ENCODE measurements at places on chromosomes 1 and 21.
A peak's percentile ranks its signal among the peaks of the same experiment; 100 is the strongest.

DNA sequence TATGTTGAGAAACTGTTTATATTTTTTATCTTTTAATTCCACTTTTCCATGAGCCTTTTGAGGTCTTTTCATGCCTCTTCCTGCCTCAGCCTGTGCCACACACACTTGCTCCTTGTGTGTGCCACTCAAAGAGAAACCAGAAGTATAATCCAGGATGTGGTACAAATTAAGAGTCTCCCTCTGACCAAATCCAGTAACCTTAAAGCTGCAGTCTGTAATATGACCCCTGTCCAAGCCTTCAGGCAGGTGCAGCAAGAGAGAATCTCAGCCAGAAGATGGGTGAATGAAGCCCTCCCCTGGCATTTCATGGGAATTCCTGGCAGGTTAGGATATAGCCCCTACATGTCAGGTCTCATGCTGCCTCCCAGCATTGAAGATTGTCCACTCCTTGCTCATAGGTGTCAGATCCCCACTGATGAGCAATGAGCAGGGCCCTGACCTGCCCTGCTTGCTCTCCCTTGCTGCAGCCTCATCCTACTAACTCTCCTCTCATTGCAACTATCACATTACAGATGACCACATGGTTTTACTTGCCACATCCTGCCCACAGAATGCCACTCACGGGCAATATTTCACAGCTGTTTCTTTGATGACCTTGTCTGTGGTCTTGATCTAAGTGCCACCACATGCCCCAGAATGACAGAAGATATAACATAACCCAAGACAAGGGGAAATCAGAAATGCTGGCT lies 169.3 kb downstream of the SEC16B start:
- DNase-seq, result no peak

DNA sequence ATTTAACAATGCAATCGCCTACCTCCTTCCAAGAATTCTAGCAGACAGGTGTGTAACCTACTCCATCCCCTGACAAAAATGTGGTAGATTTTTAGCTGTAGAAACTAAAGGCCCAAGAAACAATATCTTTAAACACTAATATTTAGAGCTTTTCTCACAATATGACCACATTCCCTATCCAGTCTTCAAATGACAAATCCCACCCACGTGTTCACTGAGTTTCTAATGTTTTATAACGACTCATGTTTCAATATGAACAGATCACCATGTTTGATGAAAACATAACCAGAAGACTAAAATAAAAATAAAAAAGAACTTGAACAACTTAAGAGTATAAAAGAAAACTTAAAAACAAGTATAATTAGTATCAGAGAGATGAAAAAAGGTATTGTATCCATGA lies 24.6 kb downstream of the RSBN1 start:
- DNase-seq, result no peak

- no peak for DNase-seq
These were observed 373.8 kb downstream of the TGFB2 start for GRCh38 chr1:218718977-218719376.

DNA sequence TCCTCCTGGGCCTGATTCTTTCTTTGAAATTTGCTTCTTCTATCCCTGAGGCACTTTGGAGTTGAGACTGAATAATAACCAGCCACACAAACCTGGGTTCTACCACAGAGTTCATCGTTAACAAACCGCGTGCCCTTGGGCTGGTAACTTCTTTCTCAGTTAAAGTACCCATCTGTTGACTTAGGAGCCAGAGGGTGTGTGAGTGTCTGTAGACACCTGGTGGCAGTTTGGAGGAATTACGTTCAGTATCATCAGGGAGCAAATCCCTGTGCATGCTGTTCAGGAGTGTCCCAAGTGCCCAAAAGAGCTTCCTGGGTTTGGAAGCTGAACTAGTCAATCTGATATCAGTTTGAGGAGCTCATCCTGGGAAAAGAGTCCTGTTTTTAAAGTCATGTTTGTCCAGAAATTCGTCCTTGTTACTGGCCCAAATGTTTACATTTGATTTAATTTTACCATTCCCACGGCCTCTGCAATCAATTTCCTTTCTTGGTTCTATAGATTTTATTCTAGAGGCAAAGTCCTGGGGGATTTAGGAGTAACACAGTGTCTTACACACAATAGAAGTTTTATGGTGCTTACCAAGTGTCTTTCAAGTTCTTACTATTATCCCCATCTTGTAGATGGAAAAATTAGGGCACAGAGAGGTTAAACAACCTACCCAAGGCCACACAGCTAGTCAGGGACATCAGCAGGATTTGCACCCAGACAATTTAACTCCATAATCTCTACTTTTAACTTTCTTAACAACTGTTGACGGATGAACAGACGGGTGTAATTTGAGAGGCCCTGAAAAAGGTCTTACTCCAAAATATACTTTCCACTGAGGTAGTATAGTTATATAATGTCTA lies 26.7 kb upstream of the RPTN start:
- DNase-seq, result peak; percentile 54

GRCh38 chr1:65230731-65231481 lies 78.4 kb upstream of the DNAJC6 start:
- DNase-seq, result no peak

DNA sequence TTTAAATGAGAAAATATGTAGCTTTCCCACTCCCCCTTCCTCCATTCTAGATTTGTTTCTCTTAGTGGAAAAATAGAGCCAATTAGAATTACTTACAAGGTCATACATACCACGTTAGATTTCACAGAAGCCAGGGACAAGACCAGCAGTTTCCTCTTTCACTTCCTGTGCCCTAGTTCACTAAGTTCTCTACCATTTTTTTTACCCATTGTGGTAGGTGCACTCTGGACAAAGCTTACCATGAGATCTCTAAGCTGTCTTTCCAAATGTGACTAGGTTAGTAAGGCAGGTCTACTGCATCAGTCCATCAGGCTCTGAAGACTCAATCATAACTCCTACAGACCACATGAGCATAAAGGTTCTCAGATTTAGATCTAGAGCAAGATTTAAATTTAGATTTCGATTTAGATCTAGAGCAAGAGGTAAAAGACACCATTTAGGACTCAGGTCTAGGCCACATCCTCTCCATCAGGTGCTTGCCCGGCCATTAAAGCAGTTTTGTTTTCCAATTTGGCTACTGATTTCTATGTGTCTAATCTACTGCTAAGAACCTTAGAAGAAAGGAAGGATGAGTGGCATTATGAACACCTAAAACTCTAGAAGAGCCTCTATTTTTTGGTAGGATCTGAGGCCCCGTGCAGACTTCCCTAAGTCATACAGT lies 235.3 kb downstream of the FAF1 start:
- DNase-seq, result no peak

- DNase-seq, result peak; percentile 25
These were observed 37.4 kb downstream of the VANGL1 start for GRCh38 chr1:115679141-115679611.

- DNase-seq, result no peak
These were observed 4.1 kb upstream of the AHCYL1 start for GRCh38 chr1:109980324-109981003.

- no peak for DNase-seq
These were observed 34.4 kb downstream of the WLS start for GRCh38 chr1:68197891-68198290.

DNA sequence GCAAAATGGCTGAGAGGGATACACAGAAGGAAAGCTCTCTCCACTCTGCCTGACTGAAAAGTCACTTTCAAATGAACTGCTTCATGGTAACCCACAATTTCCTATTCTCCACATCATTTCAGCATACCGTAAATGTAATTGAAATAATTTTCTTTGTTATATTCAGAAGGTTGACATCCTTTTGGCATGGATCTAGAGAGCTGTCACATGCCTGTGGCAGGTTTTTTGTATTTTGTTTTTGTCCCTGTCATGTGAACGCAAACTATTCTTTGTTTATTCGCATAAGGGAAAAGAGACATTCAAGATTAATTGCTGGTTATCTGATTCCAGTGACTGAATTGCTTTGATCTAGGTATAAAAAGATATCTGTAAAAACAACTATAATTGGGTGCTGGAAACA lies 1808.1 kb downstream of the NCAM2 start:
- DNase-seq, result no peak

GRCh38 chr1:165052936-165053335 lies 303.6 kb downstream of the LMX1A start:
- no peak for DNase-seq

- DNase-seq, result no peak
These were observed 9.5 kb downstream of the EYA3 start for GRCh38 chr1:28078680-28079626.

- no peak for DNase-seq
These were observed 25.4 kb upstream of the PARP1 start for GRCh38 chr1:226433341-226433720.

- no peak for DNase-seq
These were observed 29.0 kb downstream of the ETS2 start for GRCh38 chr21:38834725-38835124.

- DNase-seq, result no peak
These were observed 18.2 kb downstream of the ZNF362 start for GRCh38 chr1:33274446-33274845.

- no peak for DNase-seq
These were observed 200.6 kb downstream of the ADGRL2 start for GRCh38 chr1:82001345-82001744.

DNA sequence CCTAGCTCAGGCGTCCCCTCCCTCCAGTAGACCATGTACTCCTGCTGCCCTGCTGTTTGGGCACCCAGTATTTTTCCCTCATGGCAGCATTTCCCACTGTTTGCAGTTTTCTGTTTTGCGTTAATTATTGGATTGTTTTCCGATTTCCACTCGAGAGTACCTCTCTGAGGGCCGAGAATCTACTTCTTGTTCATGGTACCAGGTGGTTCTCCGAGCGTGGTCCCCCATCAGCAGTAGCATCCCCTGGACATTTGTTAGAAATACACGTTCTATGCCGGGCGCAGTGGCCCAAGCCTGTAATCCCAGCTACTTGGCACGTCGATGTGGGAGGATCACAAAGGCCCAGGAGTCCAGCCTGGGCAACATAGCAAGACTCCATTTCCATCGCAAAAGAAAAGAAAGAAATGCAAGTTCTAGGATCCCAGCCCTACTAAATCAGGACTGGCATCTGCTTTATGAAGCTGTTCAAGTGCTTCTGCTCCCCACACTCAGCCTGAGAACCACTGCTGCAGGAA lies 690 bp downstream of the RRP1 start:
- DNase-seq, result no peak
